ENCODE measurements at places on chromosomes 12 and 14.

GRCh38 chr12:66552716-66553115 lies 126.2 kb downstream of the GRIP1 start:
- no peaks in the 10 kb centered on the region for H3K27me3 ChIP-seq
- H3K36me3 ChIP-seq, result no peaks in the 10 kb centered on the region
- DNase-seq, result no peak
- no peak overlapping the region for H3K27ac ChIP-seq
- no peak overlapping the region for H3K4me3 ChIP-seq

GRCh38 chr12:64826234-64826633 lies 1.8 kb downstream of the TBC1D30 start:
- peaks cover 8% of the 10 kb centered on the region for H3K4me1 ChIP-seq
- H3K36me3 ChIP-seq, result no peaks in the 10 kb centered on the region
- H3K4me3 ChIP-seq, result peak overlapping the region; percentile 75
- no peak overlapping the region for H3K27ac ChIP-seq
- DNase-seq, result peak; percentile 77
- peaks cover 82% of the 10 kb centered on the region for H3K27me3 ChIP-seq

DNA sequence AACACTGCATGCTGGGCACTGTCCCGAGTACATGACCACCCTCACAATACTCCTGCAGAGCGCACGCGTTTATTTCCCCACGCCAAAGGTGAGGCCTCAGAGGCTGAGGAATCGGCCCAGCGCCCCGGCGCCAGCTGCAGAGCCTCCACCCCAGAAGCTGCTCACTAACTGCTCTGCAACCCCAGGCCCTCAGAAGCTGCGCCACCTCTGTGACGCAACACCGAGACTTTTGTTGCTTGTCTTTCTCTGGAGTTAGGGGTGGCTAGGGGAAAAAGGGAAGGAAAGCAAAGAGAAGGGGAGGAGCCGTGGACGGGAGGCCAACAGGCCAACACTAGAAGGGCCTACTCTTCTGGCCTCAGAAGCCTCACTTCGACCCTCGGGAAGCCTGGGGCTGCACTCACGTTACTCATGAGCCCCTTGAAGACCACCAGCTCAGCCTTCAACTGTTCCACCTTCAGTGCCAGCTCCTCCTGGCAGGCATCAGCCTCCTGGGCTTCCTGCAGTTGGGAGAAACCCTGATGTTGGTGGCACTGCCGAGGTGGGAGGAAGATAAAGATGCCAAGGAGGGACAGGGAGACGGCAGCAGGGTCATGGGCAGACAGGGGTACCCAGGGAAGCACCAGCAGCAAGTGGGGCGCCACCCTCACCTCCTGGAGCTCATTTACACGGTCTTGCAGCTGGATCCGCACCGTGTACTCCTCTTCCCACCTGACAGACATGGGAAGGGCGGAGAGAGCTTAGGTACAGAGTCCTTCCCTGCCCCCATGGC lies 5.4 kb downstream of the IFFO1 start:
- H3K4me1 ChIP-seq, result peaks cover 26% of the 10 kb centered on the region
- H3K4me3 ChIP-seq, result no peak overlapping the region
- peaks cover 11% of the 10 kb centered on the region for H3K36me3 ChIP-seq
- DNase-seq, result no peak
- peaks cover 11% of the 10 kb centered on the region for H3K27me3 ChIP-seq

DNA sequence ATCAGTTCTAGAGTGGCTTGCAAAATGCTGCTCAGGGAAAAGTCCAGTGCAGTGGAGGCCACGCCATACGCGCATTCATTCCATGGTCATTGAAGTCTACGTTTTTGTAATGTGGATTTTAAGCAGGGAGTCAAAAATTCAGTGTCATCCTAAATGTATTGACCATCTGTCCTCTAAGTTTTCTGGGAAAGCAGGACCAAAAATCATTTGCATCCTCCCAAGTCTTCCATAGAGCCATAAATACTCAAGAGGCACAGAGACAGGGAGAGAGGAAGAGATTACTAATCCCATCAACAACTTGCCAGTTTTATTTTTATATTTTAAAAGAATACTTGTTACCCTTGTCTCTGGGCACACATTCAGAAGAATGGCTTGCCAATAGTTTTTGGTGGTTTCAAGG lies 36.9 kb downstream of the RHOJ start:
- DNase-seq, result no peak
- H3K4me3 ChIP-seq, result no peak overlapping the region
- H3K4me1 ChIP-seq, result peaks cover 3% of the 10 kb centered on the region
- H3K36me3 ChIP-seq, result peaks cover 3% of the 10 kb centered on the region

DNA sequence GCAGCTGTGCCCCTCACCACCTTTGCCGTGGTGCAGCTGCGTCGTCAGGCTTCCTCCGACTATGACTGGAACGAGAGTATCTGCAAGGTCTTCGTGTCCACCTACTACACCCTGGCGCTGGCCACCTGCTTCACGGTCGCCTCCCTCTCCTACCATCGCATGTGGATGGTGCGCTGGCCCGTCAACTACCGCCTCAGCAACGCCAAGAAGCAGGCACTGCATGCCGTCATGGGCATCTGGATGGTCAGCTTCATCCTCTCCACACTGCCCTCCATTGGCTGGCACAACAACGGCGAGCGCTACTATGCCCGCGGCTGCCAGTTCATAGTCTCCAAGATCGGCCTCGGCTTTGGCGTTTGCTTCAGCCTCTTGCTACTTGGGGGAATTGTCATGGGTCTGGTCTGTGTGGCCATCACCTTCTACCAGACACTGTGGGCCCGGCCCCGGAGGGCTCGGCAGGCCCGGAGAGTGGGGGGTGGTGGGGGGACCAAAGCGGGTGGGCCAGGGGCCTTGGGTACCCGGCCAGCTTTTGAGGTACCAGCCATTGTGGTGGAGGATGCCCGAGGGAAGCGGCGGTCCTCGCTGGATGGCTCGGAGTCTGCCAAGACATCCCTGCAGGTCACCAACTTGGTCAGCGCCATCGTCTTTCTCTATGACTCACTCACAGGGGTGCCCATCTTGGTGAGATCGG lies 2.6 kb downstream of the GPR162 start:
- H3K27me3 ChIP-seq, result peaks cover 54% of the 10 kb centered on the region
- H3K36me3 ChIP-seq, result peaks cover 4% of the 10 kb centered on the region
- no peak for DNase-seq
- H3K4me1 ChIP-seq, result peaks cover 48% of the 10 kb centered on the region

GRCh38 chr12:47080725-47081502 lies 1.2 kb upstream of the AMIGO2 start:
- H3K36me3 ChIP-seq, result peaks cover 3% of the 10 kb centered on the region
- DNase-seq, result no peak
- H3K27me3 ChIP-seq, result peaks cover 49% of the 10 kb centered on the region
- peak overlapping the region; percentile 48 for H3K27ac ChIP-seq
- H3K4me1 ChIP-seq, result peaks cover 34% of the 10 kb centered on the region

GRCh38 chr14:91875525-91876286 lies 8.4 kb upstream of the TC2N start:
- DNase-seq, result no peak
- H3K27ac ChIP-seq, result no peak overlapping the region
- H3K4me3 ChIP-seq, result no peak overlapping the region
- H3K36me3 ChIP-seq, result no peaks in the 10 kb centered on the region

- no peaks in the 10 kb centered on the region for H3K36me3 ChIP-seq
- no peak for DNase-seq
- H3K4me1 ChIP-seq, result no peaks in the 10 kb centered on the region
- no peak overlapping the region for H3K27ac ChIP-seq
Measured at GRCh38 chr12:14167005-14167628, 185.7 kb upstream of the GRIN2B start.

DNA sequence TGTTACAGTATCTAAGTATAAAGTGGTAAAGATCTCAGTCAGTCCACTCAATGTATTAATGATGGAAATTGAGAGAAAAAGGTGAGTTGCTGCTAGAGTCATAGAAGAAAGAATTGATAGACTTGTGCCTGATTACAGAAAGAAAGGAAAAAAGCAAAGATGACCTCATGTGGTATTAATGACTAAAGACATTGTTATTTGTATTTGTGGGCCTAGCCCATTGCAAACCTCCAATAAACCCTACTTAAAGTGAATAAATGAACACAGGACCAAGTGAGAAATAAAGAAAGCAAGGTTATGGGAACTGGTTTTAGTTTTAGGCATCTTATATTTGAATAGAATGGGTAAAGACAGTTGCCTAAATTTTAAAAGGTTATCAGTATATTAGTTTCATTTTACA lies 105.5 kb downstream of the SYT1 start:
- H3K4me3 ChIP-seq, result no peak overlapping the region
- H3K36me3 ChIP-seq, result no peaks in the 10 kb centered on the region
- H3K4me1 ChIP-seq, result no peaks in the 10 kb centered on the region
- H3K27ac ChIP-seq, result no peak overlapping the region

GRCh38 chr14:37992499-37992898 lies 215.2 kb upstream of the SSTR1 start:
- no peaks in the 10 kb centered on the region for H3K27me3 ChIP-seq
- H3K4me1 ChIP-seq, result no peaks in the 10 kb centered on the region
- no peak for DNase-seq
- H3K4me3 ChIP-seq, result no peak overlapping the region
- H3K36me3 ChIP-seq, result no peaks in the 10 kb centered on the region
- H3K27ac ChIP-seq, result no peak overlapping the region

GRCh38 chr14:100032738-100033137 lies 32.5 kb upstream of the EVL start:
- H3K4me1 ChIP-seq, result peaks cover 30% of the 10 kb centered on the region
- DNase-seq, result no peak
- H3K27ac ChIP-seq, result no peak overlapping the region
- peaks cover 8% of the 10 kb centered on the region for H3K36me3 ChIP-seq
- no peak overlapping the region for H3K4me3 ChIP-seq
- H3K27me3 ChIP-seq, result no peaks in the 10 kb centered on the region

DNA sequence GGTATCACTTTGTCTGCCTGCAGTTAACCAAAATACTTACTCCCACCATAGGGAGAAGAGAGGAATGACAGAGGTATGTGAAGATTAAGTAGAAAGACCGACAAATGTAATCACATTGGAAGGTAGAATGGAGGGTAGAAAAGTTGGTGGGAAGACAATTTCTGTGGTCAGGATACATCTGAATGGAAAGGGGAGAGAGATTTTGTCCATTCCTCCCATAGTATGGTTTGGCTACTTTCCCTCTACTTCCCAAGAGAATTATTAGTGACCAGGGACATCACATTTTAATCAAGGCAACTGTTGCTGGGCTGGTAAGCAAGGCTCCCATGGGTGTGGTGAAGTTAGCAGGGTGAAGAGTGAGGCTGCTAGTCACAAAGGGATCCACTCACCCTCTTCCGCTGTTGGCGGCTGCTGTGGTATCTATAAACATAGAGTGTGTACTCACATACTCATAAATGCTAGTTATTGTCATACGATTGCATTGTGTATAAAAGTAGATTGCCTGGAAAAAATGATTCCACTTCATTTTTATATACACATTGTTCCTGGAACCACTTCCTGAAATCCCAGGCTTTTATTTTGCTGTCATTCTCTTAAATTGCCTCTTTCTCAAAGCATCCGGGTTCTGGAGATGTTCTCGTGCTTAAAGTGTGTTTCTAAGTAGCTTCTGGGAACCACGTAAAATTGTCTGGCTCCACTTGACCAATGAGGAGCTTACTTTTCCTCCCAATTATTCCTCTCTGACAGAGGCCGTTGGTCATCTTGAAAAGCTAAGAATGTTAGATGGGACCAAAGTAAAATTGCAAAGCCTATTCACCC lies 413.1 kb downstream of the ZFP36L1 start:
- H3K36me3 ChIP-seq, result no peaks in the 10 kb centered on the region
- no peak for DNase-seq
- H3K27ac ChIP-seq, result peak overlapping the region; percentile 22
- H3K4me3 ChIP-seq, result no peak overlapping the region
- H3K27me3 ChIP-seq, result no peaks in the 10 kb centered on the region
- peaks cover 59% of the 10 kb centered on the region for H3K4me1 ChIP-seq
